ENCODE measurements at places on chromosomes 4 and X.

DNA sequence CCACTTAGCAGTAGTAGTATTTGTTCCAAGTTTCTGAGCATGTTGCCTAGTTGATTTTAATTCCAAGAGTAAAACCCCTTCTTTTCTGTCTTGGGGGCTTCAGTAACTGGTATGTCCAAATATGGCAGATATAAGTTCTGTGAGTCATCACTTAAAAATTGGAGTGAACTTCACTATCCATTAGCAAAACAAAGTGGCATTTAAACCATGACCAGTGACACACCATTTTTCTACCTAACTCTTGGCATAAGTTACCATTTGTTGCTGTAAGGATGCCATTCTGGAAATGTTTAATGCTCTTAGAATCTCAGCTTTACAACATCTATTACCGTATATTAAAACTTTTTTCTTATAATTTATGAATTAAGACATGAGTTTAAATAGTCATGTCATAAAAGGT lies 102.0 kb downstream of the CBR4 start:
- no peak for DNase-seq

DNA sequence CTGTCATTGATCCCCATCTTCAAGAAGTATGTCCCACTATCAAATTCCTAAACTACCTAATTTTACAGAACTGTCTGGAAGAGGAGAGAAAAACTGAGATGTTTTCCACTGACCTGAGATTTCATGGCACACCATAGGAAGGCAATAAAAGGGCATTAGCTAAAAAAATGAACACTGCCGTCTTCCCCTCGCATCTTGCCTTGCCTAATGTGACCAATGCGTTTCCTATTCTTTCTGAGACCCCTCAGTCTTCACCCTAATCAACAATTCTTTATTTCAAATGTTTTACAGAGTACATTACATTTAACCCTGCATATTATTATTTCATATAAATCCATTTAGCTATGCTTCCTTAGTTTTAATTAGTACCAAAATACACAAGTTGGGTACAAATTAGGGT lies 43.6 kb downstream of the ZNF827 start:
- no peak for DNase-seq

- DNase-seq = no peak
Observed at GRCh38 chr4:39730072-39730471, 32.1 kb downstream of the UBE2K start.

DNA sequence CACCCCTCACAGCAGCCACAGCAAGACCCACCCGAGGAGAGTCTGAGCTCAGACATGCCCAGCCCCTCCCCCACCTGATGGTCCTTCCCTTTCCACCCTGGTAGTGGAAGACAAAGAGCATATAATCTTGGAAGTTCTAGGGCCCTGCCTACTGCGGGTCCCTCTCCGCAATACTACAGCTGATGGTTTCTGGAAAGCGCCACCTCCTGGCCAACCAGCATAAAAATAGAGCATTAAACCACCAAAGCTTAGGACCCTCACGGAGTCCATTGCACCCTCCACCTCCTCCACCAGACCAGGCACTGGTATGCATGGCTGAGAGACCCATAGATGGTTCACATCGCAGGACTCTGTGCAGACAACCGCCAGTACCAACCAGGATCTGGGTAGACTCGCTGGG lies 78.2 kb downstream of the SH3BGRL start:
- no peak for DNase-seq
